ENCODE measurements at places on chromosomes 1 and 21.

- no peak for DNase-seq
Measured at GRCh38 chr1:30172299-30172694, 551.1 kb downstream of the MATN1 start.

DNA sequence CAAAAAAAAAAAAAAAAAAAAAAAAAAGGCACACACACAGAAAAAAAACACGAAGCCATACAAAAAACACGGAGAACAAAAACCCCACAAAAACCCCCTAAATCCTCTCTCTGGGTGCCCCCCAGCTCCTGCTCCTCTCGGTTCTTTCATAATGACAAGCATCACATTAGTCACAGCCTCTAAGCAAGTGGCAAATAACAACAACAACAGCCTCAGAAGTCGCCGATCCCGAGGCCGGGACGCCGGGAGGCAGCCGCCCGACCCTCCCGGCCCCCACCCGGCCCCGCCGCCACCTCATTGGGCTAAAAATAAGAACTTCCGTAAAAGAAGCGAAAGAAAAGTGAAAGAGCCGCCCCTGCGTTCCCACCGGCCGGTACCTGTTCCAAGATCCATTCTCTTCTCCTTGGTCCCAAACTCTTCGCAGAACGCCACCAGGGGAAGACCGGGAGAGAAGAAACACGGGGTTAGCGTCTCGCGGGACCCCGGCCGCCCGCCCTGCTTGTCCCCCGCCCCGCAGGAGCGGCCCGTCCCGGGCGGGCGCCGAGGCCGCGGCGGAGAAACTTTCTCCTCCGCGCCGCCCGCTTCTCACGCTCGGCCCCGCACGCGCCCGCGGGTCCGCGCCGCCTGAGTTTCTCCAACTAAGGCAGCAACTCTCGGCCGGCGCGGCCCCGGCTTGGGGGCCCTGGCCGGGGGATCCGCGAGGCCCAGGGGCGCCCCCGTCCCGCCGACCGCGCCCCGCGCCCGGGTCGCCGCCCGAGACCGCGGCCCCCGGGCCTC lies 102.8 kb downstream of the CASZ1 start:
- DNase-seq: peak; percentile 13

DNA sequence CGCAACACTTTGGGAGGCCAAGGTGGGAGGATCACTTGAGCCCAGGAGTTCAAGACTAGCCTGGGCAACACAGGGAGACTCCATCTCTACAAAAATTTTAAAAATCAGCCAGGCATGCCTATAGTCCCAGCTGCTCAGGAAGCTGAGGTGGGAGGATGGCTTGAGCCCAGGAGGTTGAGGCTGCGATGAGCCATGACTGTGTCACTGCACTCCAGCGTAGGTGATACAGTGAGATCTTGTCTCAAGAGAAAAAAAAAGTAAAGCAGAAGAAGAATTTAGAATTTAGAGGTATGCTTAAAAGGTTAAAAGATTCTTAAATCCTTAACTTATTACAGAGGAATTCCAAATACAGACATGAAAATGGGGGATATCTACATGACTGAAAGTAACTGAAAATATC lies 79.5 kb downstream of the SMYD3 start:
- DNase-seq: no peak

- DNase-seq: no peak
Measured at GRCh38 chr21:29145354-29145782, 14.9 kb downstream of the MAP3K7CL start.

DNA sequence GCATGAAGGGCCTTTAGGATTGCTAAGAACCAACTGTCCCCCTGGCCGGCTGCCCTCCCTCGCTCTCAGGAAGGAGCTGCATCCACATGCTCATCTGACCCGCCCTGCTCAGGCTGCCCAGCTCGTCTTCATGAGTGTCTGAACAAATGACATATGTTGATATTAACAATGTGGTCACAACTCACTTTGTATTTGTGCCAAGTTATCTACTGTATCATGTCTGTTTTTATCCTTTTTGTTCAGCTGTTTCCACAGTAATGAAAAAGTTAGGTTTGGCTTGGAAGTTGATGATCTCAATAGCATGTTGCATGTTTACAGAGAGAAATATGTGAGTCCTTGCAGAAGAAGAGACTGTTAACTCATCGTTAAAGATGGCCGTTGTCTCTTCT lies 75.1 kb downstream of the PHTF1 start:
- no peak for DNase-seq

DNA sequence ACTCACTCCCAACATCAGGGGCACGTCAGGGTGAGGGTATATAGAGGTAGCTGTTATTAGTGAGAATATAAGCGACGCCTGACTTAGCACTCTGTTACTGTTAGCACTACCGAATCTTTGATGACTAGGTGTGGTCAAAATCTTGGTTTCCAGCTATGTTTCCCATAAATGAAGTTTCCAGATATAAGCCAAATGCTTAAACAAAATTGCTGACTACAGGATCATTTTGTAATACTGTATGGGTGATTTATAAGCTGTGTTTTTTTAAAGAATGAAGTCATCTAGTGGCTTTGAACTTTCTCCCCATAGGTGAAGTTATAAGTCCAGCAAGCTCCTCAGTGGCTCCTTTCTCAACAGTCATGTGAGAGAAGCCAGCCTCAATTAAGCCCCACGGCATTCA lies 23.7 kb downstream of the KCNJ15 start:
- DNase-seq: no peak

DNA sequence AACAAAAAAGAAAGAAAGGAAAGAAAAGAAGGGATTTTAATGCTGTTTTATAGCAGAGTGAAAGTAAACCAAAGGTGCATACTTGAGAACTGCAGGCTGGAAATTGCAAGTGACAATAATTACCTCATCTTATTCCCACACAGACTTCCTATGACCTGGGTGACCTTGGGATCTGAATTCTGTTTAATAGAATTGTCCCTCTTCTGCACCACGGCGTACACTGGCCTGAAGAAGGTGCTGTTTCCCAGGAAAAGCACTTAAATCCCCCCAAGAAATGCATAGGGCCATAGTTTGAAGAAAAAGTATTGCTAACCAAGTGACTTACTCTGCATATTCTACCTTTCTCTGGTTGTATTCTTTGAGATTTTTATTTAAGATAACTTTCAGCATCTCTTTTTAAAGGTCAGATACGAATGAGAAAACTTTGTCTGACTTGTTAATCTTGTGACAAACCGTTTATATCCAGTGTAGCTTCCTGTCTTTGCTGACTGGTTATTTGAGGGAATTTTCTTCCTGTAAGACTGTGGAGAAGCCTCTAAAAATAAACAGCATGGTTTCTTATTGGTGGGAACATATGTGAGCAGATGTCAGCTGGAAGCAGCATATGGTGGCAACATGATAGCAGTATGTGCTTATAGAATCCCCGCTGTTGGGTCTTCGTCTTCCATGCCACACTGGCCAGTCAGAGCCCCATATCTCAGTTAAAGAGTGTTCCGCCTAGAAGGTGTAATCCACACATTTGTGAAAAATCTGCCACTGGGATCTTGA lies 16.3 kb downstream of the TGFB2 start:
- DNase-seq: no peak

- DNase-seq: no peak
Measured at GRCh38 chr1:197770243-197770642, 5.0 kb downstream of the DENND1B start.

DNA sequence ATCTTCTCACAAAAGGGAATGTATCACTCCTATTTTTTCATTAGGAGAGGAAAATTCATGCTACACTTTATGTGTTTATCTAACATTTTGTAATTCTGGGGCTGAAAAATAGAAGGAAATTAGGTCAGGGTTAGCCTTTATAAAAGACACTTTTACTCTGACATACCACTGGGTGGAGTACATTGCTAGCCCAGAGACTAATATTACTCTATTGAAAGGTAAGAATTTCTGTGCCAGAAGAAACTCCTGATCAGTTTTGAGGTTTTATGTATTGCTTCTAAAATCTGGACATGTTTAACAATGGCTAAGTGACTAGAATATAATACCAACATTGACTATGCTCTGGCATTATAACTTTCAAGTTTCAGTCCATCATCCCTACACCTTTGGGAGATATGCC lies 724.6 kb downstream of the USP25 start:
- no peak for DNase-seq

GRCh38 chr1:67970088-67970487 lies 80.3 kb downstream of the DIRAS3 start:
- no peak for DNase-seq

DNA sequence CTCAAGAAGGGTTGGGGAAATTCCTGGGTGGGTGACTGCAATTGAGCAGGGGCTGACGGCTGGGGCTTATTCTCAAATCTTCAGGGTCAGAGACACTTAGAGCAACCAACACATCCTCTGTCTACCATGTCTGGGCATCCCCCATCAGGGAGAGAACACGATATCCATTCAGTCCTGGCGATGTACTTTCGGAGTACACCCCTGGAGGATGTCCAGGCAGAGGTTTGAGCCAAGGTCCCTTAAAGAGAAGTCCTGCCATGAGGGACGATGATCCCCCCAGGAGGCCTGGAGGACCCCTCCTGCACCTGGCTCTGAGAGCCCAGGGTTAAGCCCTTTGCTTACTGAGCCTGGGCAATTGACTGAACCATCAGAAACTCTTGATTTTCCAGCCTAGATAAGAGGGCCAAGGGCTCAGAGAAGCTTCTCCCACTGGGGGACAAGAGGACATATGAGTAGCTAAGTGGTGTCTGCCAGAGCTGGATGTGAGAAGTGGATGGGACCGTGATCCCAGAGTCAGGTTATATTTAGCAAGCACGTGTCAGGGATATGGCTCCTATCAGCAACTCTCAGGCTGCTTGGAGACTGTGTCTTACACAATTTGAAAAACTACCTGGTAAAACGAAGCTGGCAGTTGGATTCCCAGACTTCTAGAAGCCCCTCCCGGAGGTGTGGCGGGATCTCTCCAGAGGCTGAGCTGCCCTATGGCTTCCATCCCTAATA lies 253.3 kb upstream of the VAMP3 start:
- no peak for DNase-seq

Data from activated CD8-positive, alpha-beta memory T cell treated with anti-CD3 and anti-CD28 coated beads for 4 hours (primary cell).